ENCODE measurements at places on chromosomes 5 and 9.

GRCh38 chr9:126327714-126328185, 1.1 kb downstream of the MVB12B start:
- DNase-seq = no peak

GRCh38 chr9:127783111-127784008, 2.5 kb upstream of the CDK9 start:
- DNase-seq = no peak

GRCh38 chr9:7622481-7622880, 177.1 kb downstream of the DMAC1 start:
- no peak for DNase-seq

DNA sequence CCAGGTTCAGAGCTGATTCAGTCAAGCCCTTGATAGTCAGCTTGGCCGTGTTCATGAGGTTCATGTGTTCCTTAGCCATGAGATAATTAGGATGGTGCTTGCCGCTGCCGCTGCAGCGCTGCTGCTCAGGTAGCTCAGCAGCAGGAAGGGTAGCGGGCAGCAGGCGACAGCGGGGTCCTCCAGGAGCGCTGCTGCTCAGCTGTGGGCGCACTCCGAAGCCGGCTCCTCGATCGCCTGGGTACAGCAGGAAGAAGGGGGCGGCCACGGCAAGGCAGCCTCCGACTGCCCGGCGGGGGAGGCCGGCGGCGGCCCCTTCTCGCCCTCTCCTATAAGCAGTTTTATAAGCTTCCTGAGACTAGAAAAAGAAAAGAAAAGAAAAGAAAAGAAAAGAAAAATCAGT, 1253.6 kb downstream of the EFNA5 start:
- DNase-seq = no peak

GRCh38 chr9:87556821-87557220, 59.2 kb downstream of the DAPK1 start:
- DNase-seq = no peak
